NCI-H1694 (cell line): ENCODE measurements at places on chromosomes 11 and 22.

GRCh38 chr11:133408402-133408801, 123.9 kb downstream of the OPCML start:
- DNase-seq, result no peak

- DNase-seq, result no peak
These were observed 16.1 kb downstream of the OR5M3 start for GRCh38 chr11:56457076-56457475.

GRCh38 chr11:77215106-77215505, 86.4 kb downstream of the GDPD4 start:
- no peak for DNase-seq

DNA sequence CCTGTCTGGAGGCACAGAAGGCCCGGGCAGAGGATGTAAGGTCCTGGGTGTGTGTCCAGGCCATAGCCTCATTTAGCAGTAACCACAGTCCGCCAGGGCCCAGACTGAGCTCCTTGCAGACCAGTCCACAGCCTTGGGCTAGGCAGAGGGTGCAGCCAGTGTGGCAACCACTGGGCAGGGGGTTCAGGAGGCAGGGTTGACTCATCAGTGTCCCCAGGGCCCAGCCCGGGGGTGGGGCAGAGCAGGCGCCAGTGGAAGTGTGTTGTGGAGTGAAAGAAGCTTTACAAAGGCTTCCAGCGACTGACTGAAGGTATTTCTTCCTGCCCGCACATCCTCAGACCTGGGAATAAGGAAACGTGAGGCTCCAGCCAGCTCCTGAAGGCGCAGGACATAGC, 27.7 kb upstream of the WNT11 start:
- DNase-seq, result no peak

GRCh38 chr11:109772892-109773291, 320.3 kb upstream of the ZC3H12C start:
- peak; percentile 67 for DNase-seq

- DNase-seq, result no peak
These were observed 11.7 kb upstream of the GLYATL1 start for GRCh38 chr11:58927393-58928106.
